ENCODE measurements at places on chromosomes 13 and 19.
A peak's percentile ranks its signal among the peaks of the same experiment; 100 is the strongest.

GRCh38 chr13:84934911-84935310 is 864.3 kb downstream of the SLITRK6 start:
- no peak for DNase-seq

- DNase-seq = no peak
Measured at GRCh38 chr13:86831084-86831483, 840.1 kb upstream of the SLITRK5 start.

DNA sequence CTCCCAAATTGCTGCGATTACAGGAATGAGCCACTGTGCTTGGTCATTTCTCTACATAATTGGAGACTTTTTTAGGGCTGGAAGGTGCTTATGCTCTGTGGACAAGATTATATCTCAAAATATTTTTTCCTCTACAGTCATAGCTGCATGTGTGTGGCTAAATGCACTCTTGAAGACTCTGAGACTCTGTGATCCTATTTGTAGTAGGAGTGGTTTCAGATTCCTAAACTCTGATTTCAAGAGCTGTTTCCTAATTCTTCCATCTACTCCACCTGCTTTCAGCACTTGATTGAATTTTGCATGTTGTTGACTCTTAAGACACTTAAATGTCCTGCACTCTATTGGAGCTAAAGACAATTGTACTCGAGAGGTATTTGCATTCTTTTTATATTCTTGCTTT is 78.0 kb downstream of the KLF5 start:
- DNase-seq = no peak

DNA sequence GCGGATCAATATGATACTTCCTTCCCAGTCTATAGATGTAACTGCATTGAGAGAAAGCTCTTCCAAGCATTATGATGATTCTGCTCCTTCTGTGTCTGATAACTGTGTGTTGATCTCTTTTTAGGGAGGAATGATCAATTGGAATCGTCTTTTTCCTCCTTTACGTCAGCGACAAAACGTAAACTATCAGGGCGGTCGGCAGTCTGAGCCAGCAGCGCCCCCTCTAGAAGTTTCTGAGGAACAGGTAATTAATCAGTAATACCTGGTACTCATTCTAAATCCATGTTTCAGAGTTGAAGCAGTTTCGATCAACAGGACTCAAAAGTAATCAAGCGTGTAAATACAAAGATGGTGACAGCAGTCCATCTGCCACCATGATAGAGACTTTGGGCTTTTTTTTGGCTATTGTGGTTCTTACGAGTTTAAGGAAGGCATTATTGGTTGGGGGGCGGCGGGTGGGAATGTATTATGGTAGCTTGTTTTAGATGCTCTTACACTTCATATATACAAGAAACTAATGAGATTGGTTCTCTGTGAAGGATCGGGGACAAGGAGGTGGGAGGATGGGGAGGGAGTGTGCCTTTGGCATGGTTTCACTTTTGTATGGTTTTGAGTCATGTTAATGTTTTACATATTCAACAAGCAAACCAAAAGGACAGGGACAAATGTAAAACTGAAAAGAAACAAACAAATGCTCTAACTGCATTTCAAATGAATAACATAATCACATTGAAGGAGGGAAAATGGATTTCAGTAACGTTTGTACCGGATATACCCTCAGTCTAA is 60.7 kb upstream of the GPR183 start:
- no peak for DNase-seq

- DNase-seq = no peak
Measured at GRCh38 chr13:41909506-41909905, 51.4 kb downstream of the VWA8 start.

GRCh38 chr13:106532111-106532929 is 3.1 kb downstream of the EFNB2 start:
- no peak for DNase-seq

GRCh38 chr19:41447732-41448332 is 4.9 kb downstream of the ERICH4 start:
- no peak for DNase-seq

DNA sequence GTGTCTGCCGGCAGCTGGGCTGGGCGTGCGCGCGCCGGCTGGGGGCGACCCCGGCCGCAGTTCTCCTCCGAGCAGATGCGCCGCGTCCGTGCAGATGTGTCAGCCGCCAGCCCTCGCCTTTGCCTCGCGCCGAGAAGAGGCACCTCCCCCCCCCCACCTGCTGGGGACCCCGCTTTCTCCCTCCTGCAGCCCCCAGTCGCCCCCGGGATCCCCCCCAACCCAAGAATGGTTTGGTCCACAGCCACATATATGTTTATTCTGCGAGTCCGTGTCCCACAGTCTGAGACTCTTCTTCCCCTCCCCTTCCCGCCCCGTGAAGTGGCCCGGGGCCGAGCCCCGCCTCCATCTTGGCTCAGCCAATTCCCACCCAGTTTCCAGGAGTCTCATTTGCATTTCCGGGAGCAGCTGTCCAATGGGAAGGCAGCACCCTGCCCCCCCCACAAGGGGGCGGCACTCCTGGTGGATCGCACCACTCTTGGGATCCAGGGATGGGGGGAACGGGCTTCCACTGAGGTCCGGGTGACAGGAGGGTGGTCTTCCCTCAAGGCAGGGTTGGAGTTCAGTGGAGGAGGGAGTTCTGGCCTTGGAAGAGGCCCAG is 8.6 kb downstream of the ISOC2 start:
- DNase-seq = no peak

DNA sequence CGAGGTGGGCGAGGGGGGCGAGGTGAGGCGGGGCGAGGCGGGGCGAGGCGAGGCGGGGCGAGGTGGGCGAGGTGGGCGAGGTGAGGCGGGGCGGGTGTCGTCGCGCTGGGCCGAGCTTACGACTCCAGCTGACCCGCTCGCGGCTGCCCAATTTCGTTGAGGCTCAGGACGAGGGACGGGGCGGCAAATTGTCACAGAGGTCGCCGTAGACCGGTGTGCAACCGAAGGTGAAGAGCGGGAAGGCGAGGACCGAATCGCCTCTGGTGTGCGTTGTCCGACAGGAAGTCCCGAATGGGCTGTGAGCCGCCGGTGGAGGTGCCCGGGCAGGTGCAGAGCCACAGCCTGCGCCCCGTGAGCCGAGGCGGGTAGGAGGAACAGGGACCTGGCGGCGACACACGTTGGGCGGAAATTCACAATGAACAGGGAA is at the start of gene LACC1:
Gene LACC1 (plus strand): TSS at position 150 of the 427 bp plus-strand sequence. CDS start 1,082 bp downstream, outside the sequence.
- no peak for DNase-seq

DNA sequence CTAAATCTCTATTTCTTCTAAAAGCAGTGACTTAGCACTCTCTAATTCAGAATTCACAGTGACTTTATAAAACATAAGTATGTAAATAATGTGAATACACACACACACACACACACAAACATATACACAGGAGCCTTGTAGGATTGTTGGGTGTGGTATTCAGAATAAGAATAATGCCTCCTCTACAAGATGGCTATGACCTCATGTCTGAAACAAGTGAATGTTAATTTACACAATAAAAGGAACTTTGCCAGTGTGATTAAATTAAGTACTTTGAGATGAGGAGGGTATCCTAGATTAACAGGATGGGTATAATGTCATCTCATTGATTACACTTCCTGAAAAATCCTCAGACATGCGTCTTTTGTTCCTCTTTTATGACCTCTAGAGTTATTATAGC is 234.6 kb downstream of the SLITRK6 start:
- no peak for DNase-seq

DNA sequence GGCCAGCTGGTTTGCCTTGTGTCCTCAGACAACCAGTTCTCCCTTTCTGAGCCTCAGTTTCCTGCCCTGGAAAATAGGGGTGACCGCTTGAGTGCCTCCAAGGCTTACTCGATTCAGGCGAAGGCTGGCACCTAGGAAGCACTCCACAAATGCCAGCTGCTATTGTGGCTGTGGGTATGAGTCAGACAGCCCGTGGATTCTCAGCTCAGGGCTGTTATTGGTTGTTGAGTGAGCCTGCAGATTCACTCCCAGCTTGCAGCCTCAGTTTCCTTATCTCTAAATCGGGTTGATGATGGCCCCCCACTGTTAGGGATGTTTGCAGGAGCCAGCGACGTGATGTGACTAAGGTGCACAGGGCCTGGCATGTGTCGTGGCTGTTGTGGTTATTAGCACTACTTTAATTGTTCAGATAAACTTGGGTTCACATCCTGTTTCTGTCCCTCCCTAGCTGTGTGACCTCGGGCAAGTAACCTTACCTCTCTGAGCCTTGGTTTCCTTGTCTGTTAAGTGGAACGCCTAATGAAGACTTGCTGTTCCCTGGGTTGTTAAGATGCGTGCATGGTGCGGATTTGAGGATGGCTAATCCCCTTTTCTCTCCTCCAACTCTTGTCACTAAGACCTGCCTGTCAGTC is 2.4 kb downstream of the MARK4 start:
- no peak for DNase-seq

DNA sequence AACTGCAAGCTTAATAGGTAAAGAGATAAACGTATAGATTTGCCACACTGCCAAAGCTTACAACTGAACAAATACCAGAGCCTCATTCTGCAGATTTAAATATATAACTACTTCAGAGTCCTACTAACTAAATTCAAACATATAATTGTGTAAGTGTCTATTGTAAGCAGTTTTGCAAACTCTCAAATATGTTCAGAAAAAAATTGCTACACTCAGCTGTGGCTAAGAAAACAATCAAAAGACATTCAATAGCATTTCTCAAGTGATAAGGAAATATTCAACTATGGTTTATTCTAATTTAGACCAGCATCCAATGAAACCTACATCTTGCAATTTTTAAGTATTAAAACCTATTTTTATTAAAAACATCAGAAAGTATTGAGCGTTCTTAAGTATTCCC is 202.4 kb downstream of the KCTD12 start:
- DNase-seq = no peak

DNA sequence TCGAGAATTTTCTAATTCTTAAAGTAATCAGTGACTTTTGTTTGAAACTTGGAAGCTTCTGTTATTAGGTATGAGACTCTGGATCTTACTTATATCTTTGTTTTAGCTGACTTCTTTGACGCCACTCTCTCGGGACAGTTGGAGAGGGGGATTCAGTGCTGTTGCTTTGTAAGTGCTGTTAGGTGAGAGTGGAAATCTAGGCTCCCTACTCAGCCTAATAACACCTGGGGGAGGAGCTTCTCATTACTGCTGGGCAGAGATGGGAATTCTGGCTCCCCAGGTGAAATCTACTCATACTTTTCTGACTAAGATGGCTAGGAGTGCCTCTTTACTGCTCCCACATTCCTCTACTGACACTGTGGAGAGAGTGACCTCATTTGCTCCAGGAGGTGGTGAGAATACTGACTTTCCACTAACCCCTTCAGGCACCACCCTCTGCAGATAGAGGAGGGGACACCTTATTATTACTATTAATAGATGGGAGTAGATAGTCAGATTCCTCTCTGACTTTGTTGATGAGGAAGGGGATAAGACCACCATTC is 324.9 kb upstream of the SPRY2 start:
- DNase-seq = no peak

GRCh38 chr13:42148538-42148937 is 100.1 kb downstream of the DGKH start:
- DNase-seq = no peak

DNA sequence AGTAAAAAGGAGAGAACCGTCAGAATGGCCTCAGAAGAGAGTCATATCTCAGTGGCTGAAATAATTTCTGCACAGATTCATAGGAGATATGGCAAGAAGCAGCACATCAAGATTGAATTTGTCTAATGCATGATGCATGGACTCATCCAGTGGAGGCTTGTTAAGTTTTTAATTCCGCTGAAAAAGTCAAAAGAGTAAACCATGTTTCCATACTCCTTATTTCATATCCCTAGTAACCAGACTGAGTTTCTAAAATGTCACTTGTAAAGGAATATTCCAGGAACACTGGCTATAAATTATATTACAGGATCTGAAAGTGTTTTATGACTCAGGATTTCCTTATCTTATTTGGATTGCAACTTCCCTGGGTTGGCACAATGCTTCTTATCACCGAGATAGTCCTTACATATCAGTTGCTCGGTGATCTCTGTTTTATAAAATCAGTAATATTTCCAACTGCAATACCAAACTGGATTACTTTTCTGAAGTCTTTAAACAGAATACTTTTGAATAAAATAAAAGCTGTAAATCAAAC is 180.2 kb upstream of the TSC22D1 start:
- DNase-seq = no peak

- DNase-seq = no peak
Measured at GRCh38 chr13:110458594-110459365, 102.7 kb downstream of the RAB20 start.

DNA sequence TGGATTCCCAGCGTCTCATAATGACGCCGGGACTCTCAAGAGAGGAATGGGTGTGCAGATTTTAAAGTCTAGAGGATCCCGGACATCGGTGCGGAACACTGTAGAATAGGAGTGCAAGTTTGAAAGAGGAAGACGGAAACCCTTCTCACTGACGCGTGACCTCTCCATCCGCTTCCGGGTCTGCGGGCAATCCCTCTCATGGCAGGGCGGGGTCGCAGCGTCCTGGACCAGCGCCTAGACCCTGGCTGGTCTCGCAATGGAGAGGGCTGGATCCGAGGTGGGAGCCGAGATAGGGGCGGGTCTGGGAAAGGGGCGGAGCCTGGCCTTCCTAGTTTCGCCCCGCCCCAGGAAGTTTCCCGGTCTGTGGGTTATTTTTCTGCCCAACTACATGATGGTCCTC is 4.6 kb upstream of the ZNF845 start:
- no peak for DNase-seq

- peak; percentile 65 for DNase-seq
Measured at GRCh38 chr19:29873024-29873800, 61.4 kb downstream of the CCNE1 start.

DNA sequence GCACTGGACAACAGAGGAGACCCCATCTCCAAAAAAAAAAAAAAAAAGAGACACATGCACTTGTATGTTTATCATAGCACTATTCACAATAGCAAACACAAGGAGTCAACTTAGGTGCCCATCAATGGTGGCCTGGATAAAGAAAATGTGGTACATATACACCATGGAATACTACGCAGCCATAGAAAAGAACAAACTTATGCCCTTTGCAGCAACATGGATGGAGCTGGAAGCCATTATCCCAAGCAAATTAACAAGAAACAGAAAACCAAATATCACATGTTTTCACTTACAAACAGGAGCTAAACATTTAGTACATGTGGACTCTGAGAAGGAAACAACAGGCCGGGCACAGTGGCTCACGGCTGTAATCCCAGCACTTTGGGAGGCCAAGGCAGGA is 155.7 kb downstream of the ABCC4 start:
- DNase-seq = no peak

DNA sequence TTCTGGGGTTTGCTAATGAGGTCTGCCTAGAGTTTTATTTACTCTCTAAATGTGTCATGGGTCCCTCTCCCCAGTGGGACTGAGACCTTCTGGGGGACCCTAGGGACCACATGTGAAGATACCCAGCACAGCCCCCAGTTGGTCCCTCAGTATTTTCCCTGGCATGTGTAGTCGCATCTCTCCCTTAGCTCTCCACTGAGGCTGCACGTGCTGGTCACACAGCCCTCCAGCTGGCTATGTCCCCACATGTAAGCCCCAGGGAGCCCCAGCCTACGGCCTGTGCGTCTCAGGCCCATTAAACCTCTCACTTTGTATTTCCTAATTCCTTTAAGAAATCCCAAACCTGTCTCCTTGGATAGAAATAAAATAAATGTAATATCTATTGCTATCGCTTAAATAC is 189.6 kb upstream of the TSHZ3 start:
- DNase-seq = no peak

GRCh38 chr19:33819880-33820781 is 23.5 kb downstream of the KCTD15 start:
- DNase-seq = peak; percentile 33

GRCh38 chr13:76921516-76921915 is 26.8 kb upstream of the ACOD1 start:
- no peak for DNase-seq
